Tongue (tissue), 3 donors: ENCODE measurements at places on chromosomes 13 and 19.

- DNase-seq: no peak
Observed at GRCh38 chr19:31674503-31675192, 325.4 kb upstream of the TSHZ3 start.

DNA sequence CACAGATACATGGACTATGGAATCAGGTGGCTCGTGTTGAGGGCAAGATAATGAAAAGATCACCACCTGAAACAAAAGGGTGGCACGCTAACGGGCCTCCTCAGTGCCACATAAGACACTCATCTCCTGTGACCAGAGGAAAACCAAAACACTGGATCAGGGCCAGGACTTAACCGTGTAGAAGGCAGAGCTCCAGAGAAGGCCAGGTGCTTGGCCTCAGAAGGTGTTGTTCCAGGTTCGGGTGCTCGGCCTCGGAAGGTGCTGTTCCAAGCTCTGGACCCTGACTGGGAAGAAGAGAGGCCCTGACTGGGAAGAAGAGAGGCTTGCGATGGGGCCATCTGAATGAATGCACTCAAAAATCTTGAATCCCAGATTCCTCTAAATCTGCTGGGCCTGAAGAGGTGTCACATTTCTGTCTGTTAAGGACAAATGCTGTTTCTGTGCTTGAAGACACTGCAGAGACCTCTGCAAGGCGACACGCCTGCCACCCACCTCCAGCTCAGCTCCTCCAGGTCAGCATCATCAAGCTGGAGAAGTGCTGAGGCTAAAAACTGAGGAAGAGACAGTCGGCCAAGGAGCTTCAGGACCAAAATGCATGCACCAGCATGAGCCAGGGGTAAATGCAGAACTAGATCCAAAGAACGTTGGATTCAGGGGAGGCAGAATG lies 2.7 kb upstream of the RASA3 start:
- DNase-seq: no peak

GRCh38 chr13:68019901-68020300 lies 789.8 kb upstream of the PCDH9 start:
- no peak for DNase-seq

- DNase-seq: no peak
Observed at GRCh38 chr13:33904431-33904830, 86.5 kb downstream of the RFC3 start.

DNA sequence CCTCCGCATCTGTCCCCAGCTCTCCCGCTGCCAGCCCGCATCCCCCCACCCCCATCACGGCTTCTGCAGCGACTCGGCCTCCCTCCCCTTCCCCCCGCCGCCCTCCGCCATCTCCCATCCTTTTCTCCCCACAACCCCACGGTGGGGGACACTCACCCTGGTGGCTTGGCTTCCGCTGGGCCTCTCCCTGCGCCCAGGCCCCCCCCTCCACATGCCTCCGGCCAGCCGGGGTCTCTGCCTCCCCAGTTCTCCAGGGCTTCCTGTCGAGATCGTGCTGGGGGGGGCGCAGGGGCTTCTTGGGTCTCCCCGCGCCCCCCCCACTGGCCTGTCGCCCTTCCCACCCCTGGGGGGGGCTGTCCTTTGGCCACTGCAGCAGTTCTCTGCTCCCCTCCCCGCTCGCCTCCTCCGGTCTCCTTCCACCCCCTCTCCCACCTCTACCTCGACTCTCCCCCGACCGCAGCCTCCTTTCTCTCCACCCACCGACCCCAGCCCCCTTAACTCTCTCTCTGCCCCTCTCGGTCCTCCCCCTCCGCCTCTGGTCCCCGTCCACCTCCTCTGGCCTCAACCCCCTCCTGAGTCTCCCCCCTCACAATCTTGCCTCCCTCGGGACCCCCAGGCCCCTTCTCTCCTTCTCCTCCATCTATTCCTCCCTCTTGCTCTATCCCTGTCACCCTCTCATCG lies 17.1 kb downstream of the LRRC4B start:
- DNase-seq: no peak

DNA sequence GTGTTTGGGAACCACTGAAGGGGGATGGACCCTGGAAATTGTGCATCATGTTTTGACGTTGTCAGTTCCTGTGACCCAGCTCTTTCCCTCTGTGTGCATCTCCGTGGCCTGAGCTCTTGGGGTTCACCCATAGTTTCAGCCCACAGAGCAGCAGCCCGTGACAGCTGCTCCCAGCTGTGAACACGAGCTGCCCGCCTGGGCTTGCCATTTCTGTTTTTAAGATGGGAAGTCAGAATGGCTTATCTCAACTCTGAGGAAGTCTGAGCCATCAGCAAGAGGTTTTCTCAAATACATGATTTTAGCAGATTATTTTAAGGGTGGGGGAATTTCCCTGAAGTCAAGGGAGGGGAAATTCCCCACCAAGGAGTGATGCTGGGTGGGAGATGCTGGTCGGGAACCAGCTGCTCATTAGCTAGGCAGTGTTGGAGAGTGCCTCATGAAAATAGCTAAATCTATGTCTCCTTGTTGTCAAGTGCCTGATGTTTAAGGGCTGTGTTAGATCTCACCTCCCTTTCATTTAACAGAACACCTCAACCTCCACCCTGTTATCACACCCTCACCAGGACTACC lies 34.8 kb upstream of the C1QTNF9 start:
- DNase-seq: peak; percentile 77

GRCh38 chr19:34172661-34173192 lies 423 bp downstream of the LSM14A start:
- peak; percentile 62 for DNase-seq

- DNase-seq: no peak
Observed at GRCh38 chr13:113976711-113977684, 3.1 kb upstream of the C13orf46 start.

- DNase-seq: no peak
Observed at GRCh38 chr13:87080100-87080779, 590.9 kb upstream of the SLITRK5 start.

DNA sequence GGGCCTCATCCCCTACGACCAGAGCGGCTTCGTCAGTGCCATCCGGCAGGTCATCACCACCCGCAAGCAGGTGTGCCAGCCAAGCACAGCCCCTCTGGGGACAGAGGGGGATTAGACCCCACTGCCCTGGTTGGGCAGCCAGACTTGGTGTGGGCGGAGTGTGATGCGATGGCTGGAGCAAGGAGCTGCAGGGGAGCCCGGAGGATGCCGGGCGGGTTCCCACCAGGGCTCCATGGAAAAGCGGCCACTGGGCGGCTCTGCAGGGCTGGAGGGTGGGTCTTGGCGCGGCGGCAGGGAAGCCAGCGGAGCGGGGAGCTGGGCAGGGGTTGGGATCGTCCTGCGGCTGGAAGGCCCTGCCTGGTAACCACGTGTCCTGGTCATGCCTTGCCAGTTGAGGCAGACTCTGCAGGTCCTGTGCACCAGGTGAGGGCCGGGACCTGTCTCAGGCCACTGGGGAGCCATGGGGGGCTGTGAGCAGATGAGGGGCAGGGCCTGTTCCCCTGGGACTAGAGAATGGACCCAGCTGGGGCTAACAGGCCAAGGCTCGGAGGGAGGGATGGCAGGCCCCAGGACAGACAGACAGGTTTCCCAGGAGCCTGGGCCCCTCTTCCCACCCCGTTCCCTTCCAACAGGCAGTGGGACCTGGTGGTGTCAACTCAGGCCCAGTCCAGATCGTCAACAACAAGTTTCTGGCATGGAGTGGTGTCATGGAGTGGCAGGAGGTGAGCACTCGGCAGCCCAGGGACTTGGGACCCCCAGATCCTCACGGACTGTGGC lies 6.3 kb downstream of the PTOV1 start:
- no peak for DNase-seq

GRCh38 chr19:39133431-39134270 lies 8.1 kb downstream of the PAK4 start:
- DNase-seq: no peak

DNA sequence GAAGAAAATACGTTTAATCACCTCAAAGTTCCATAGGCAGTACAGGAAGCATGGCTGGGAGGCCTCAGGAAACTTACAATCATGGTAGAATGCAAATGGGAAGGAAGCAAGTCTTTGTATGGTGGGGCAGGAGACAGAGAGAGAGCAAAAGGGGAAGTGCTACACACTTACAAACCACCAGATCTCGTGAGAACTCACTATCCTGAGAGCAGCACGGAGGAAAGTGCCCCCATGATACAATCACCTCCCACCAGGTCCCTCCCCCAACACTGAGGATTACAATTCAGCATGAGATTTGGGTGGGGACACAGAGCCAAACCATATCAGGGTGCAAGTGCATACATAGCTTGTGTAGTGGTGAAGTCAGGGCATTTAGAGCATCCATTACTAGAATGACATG lies 92.3 kb upstream of the ANKRD10 start:
- no peak for DNase-seq

DNA sequence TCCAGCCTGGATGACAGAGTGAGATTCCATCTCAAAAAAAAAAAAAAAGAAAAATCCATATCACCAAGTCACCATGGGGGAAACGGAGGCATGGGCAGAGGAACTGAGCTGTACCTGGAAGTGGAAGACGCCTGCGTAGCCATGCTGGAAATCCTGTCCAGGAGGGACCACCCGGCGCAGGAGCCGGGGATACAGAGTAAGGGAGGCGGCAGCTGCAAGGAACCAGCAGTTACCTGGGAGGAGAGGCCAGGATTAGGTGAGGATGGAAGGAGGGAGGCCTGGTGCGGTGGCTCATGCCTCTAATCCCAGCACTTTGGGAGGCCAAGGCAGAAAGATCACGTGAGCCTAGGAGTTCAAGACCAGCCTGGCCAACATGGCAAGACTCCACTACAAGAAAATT lies 2.0 kb downstream of the CAPN12 start:
- DNase-seq: no peak

- no peak for DNase-seq
Observed at GRCh38 chr13:40495621-40496001, 170.8 kb downstream of the FOXO1 start.

DNA sequence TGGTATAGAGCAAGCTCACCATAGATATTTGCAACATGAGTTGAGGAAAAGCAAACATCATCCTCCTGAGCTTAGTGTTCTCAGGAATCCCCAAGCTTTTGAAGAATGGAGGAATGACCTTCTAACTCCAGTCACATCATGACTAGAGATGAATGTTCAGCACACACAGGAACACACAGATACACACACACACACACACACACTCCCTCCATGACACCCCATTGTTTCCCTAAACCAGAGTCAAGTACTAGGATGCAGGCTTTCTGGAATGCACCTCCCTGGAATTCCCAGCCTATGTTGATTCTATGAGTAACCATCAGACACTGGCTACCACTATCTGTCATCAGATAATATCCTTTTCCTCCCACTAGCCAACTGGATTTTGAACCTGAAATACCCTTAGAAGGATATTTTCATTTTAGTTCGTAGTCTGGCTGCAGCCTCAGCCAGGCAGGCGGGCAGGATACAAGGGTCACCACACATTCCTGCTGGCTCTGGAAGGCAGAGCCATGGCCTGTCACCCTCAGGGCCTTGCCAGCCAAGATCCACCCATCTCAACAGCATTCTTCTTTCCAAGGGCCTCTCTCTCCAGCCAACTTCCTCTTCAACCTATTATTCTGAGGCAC lies 162.4 kb downstream of the FOXO1 start:
- DNase-seq: no peak

DNA sequence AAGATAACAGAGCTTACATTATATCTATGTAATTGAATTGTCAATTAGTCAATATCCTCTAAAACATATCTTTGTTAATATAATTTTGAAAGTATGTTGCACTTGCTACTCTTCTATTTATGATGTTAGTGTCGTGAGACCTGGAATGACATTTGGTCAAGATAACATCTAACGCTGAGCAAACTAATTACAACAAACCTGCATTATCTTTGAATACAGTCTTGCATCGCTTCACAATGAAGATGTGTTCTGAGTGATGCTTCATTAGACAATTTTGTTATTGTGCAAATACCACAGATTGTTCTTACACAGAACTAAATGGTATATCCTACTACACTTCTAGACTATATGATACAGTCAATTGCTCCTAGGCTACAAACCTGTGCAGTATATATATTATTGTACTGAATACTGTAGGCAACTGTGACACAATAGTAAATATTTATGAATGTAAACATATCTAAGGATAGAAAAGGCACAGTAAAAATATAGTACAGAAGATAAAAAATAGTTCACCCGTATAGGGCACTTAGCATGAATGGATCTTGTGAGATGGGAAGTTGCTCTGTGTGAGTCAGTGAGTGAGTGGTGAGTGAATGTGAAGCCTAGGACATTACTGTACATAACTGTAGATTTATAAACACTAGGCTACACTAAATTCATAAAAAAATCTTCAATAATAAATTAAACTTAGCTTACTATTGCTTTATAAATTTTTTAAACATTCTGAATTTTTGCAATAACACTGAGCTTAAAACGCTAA lies 1773.8 kb downstream of the PCDH9 start:
- DNase-seq: no peak

- DNase-seq: no peak
Observed at GRCh38 chr13:24340608-24340955, 31.2 kb downstream of the C1QTNF9 start.

GRCh38 chr13:35858665-35859064 lies 272.5 kb downstream of the DCLK1 start:
- DNase-seq: no peak

DNA sequence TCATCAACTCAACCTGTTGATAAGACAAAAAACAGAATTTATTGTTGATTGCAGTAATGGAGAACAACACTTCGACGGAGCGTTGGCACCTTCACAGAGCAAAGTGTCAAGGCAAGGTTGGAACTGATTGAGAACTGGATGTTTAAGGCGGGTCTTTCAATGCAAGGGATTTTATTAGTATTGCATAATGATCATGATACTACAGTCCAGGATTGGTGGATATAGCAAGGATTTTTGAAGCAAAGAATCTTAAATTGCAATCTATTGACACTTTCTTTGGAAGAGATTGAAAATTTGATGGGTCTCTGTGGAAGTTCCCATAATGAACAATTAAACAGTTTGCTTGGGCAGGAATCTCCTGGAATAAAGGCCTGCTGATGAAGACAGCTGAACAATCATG lies 632 bp upstream of the ZNF235 start:
- DNase-seq: no peak

- no peak for DNase-seq
Observed at GRCh38 chr19:9565900-9566705, 18.2 kb downstream of the ZNF121 start.

DNA sequence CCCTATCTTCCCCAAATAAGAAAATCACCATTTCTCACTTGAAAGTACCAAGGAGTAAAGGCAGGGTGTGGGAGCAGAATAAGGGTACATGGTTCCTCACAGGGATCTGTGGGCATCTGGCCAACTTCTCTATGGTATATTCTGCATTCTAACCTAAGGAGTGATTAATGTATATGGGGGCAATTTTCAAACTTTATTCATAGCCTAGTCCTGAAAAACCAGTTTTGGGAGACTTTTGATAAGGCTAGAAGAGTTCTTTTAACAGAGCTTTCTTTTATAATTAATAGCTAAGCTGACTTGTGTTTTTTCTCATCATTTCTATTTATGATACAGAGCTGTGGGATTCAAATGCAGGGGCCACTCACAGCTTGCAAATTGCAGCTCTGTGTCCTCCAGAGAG lies 852 bp downstream of the SCEL start:
- DNase-seq: no peak
